Effector memory CD4-positive, alpha-beta T cell (primary cell): ENCODE measurements at places on chromosomes 7 and 10.
A peak's percentile ranks its signal among the peaks of the same experiment; 100 is the strongest.

DNA sequence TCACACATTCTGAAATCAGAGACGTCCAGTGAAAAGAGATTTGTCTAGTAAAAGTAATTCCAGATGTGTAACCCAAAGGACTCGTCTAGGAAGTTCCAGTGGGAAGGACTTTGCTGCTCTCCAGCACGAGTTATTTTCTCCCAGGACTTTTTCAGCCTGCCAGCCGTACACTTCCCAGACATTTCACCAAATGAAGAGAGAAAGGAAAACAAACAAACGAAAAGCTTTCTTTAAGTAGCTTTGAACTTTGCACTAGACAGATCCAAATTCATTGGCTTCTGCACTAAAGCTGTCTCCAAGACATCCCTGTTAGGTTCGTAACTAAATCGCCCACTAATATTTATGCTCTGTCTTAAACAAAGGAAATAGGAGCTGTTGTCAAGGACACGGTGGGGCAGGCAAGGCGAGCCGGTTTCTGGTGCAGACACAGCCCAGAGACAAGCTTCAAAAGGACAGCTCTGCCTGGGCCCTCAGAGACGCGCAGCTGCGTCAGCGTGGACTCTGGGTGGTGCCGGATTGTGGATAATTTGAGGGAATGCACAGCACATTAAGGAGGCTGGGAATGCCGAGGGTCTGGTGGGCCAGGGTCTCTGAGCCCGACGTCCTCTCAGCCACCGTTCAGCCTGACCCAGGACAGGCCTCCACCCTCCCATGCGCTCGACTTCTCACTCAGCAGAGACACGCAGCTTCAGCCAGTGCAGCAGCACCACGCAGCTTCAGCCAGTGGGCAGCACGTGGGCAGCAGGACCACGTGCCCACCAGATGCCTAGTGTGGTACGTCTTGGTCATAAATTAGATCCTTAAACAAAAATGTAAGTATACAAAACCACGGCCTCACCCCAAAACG, 64.1 kb upstream of the INSIG1 start:
- H3K27me3 ChIP-seq, result no peaks in the 10 kb centered on the region
- no peaks in the 10 kb centered on the region for H3K4me1 ChIP-seq
- no peaks in the 10 kb centered on the region for H3K36me3 ChIP-seq
- no peak overlapping the region for H3K4me3 ChIP-seq
- no peak for DNase-seq
- no peak overlapping the region for H3K27ac ChIP-seq

- H3K4me1 ChIP-seq, result no peaks in the 10 kb centered on the region
- H3K36me3 ChIP-seq, result no peaks in the 10 kb centered on the region
- no peaks in the 10 kb centered on the region for H3K27me3 ChIP-seq
These were observed 15.1 kb upstream of the NUDCD3 start for GRCh38 chr7:44505595-44505994.

GRCh38 chr7:15681186-15681585, 5.3 kb downstream of the MEOX2 start:
- no peak for DNase-seq
- no peak overlapping the region for H3K27ac ChIP-seq
- no peaks in the 10 kb centered on the region for H3K4me1 ChIP-seq
- H3K27me3 ChIP-seq, result no peaks in the 10 kb centered on the region

DNA sequence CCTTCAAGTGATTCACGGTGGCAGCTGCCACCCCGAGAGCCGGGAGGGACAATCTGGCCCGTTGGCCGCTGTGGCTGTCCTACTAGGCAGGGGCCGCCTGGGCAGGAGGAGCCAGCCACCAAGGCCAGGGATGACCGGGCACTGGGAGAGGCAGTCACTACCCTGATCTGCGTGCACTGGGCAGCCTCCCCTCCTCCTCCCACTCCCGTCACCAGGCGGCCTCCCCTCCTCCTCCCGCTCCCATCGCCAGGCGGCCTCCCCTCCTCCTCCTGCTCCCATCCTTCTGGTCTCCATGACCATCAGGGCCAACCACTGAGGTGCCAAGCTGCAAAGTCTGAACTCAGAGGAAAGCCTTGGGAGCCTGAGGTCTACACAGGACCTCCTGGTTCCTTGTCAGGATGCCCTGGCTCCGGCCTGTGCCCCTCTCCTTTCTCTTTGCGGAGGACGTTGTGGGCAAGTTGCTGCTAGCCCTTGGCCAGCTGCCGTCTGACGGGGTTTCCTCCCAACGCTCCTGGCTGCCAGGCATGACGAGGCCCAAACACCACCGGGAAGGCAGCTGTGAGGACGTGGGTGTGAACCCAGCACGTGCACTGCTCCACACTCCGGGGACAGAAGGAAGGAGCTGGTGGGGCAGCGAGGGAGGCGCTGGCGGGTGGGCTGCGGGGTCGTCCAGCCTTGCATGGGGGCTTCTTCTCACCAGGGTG, 131.1 kb downstream of the WDR37 start:
- no peaks in the 10 kb centered on the region for H3K27me3 ChIP-seq
- no peaks in the 10 kb centered on the region for H3K4me1 ChIP-seq
- no peak overlapping the region for H3K4me3 ChIP-seq
- no peak overlapping the region for H3K27ac ChIP-seq
- DNase-seq, result no peak

DNA sequence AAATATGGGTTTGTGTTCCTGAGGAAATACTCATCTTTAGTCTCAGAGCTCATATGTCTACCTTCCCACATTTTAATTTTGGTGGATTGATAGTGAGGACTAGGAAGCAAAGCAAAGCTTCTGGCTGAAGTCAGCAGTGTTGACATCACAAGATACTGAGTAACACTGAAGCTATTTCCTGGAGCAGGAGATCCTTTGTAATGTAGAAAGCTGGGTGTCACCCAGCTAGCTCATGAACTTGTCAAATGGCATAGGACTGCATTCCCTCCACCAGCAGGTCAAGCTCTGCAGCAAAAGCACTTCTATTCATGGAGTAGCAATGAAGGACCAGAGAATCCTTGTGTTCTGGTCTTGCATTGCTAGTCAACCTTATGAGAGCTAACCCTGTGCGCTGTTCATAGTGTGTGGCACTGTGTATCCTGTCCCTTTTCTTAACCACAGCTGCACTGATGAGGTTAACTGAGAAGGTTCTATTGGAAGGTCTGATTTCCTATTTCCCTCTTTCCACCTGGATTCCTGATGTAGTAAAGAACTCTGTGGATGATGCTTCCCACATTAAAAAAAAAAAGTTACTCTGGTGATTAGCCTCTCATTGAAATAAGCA, 94.8 kb upstream of the ZNF804B start:
- H3K4me1 ChIP-seq, result no peaks in the 10 kb centered on the region
- H3K4me3 ChIP-seq, result no peak overlapping the region
- H3K36me3 ChIP-seq, result no peaks in the 10 kb centered on the region

GRCh38 chr10:110864662-110865140, 7.0 kb upstream of the PDCD4 start:
- peak overlapping the region; percentile 99 for H3K27ac ChIP-seq
- H3K36me3 ChIP-seq, result no peaks in the 10 kb centered on the region
- DNase-seq, result peak; percentile 36
- H3K4me3 ChIP-seq, result peak overlapping the region; percentile 26

DNA sequence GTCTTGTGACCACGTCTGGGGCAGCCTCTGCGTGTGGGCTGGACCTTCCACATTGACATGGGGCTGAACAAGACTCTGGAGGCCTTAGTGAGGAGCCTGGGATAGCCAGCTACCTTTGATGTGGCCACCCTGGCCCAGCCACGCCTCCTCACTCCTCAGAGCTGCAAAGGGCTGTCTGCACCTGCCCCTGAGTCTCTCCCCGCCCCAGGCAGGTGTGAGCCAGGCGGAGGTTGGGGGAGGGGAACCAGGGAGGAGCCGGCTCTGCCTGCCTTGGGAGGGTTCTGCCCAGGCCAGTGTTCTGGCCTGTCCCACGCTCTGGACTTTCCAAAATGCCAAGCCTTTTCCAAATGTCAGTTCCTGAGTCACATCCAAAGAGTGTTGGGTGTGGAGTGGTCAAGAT, 72.2 kb downstream of the GTF2IRD1 start:
- no peak overlapping the region for H3K27ac ChIP-seq
- no peaks in the 10 kb centered on the region for H3K4me1 ChIP-seq
- H3K36me3 ChIP-seq, result no peaks in the 10 kb centered on the region
- DNase-seq, result no peak
- no peaks in the 10 kb centered on the region for H3K27me3 ChIP-seq

GRCh38 chr10:75532253-75532924, 101.0 kb downstream of the LRMDA start:
- H3K36me3 ChIP-seq, result no peaks in the 10 kb centered on the region
- no peak overlapping the region for H3K4me3 ChIP-seq
- H3K4me1 ChIP-seq, result no peaks in the 10 kb centered on the region
- no peaks in the 10 kb centered on the region for H3K27me3 ChIP-seq
- no peak for DNase-seq

- DNase-seq, result no peak
- no peak overlapping the region for H3K4me3 ChIP-seq
- H3K4me1 ChIP-seq, result no peaks in the 10 kb centered on the region
- no peak overlapping the region for H3K27ac ChIP-seq
- peaks cover 5% of the 10 kb centered on the region for H3K27me3 ChIP-seq
- H3K36me3 ChIP-seq, result no peaks in the 10 kb centered on the region
These were observed 2.9 kb downstream of the PKD2L1 start for GRCh38 chr10:100327007-100327717.

- H3K27ac ChIP-seq, result no peak overlapping the region
- no peaks in the 10 kb centered on the region for H3K36me3 ChIP-seq
- no peak for DNase-seq
- H3K27me3 ChIP-seq, result no peaks in the 10 kb centered on the region
- H3K4me3 ChIP-seq, result no peak overlapping the region
- H3K4me1 ChIP-seq, result no peaks in the 10 kb centered on the region
These were observed 67.3 kb downstream of the PHYHIPL start for GRCh38 chr10:59243611-59244195.

GRCh38 chr7:67019562-67020390, 23.1 kb downstream of the TYW1 start:
- H3K4me1 ChIP-seq, result no peaks in the 10 kb centered on the region
- H3K36me3 ChIP-seq, result peaks cover 39% of the 10 kb centered on the region
- DNase-seq, result no peak
- H3K27ac ChIP-seq, result no peak overlapping the region
- no peaks in the 10 kb centered on the region for H3K27me3 ChIP-seq

DNA sequence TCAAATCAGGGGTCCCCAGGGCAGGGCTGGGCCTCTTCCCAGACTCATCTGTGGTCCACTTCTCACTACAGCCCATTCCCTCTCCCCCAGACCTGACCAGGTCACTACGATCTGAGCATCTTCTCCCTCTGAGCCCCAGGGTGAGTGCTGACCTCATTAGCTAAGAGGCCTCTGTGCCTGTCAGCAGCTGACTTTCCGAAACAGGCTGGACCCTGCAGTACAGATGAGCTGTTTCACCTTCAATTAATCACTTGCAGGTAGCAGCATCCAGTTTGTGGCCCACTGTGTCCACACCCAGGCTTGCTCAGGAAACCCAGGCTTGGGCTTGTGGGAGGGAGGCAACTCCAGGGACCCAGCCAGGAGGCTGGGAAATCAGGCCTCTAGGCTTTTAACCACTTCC, 24.3 kb downstream of the SRRM3 start:
- no peaks in the 10 kb centered on the region for H3K27me3 ChIP-seq
- H3K27ac ChIP-seq, result no peak overlapping the region
- H3K4me1 ChIP-seq, result no peaks in the 10 kb centered on the region
- DNase-seq, result no peak

- no peaks in the 10 kb centered on the region for H3K4me1 ChIP-seq
- DNase-seq, result no peak
- H3K4me3 ChIP-seq, result no peak overlapping the region
- H3K36me3 ChIP-seq, result no peaks in the 10 kb centered on the region
These were observed 350.1 kb downstream of the RNLS start for GRCh38 chr10:88232983-88233543.

DNA sequence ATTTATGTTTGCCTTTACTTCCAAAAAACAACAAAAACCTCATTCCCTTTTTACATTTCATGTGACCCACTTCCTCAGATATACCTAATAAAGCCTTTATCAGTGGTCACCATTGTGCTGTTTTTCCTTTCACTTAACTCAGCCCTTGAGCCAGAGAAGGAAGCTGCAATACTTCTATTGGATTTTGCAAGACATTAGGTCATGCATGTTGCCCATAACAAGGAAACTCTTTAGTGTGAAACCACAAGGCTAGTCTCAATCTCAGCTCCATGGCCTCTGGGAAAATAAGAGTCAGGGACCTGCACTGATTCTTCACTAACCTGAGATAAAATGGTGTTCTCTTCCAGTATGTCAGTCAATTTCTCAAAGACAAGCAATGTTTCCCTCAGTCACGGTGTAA, 27.8 kb downstream of the STEAP4 start:
- no peak overlapping the region for H3K4me3 ChIP-seq
- no peaks in the 10 kb centered on the region for H3K4me1 ChIP-seq
- no peak for DNase-seq
- H3K36me3 ChIP-seq, result no peaks in the 10 kb centered on the region

DNA sequence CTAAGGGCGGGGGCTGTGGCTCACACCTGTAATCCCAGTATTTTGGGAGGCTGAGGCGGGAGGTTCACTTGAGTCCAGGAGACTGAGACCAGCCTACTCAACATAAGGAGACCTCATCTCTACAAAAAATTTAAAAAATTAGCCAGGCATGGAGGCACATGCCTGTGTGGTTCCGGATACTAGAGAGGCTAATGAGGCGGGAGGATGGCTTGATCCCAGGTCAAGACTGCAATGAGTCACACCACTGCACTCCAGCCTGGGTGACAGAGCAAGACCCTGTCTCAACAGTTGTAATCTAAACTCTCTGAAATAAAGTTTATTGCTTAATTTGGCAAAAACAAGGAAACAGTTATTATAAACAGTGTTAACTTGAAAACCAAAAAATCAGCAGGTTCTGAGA, 123.3 kb downstream of the USP6NL start:
- no peaks in the 10 kb centered on the region for H3K27me3 ChIP-seq
- no peak overlapping the region for H3K27ac ChIP-seq
- no peak for DNase-seq

GRCh38 chr10:101123085-101123814, 7.8 kb upstream of the TLX1 start:
- DNase-seq, result no peak
- H3K4me3 ChIP-seq, result peak overlapping the region; percentile 46
- peaks cover 18% of the 10 kb centered on the region for H3K4me1 ChIP-seq
- peaks cover 34% of the 10 kb centered on the region for H3K27me3 ChIP-seq

DNA sequence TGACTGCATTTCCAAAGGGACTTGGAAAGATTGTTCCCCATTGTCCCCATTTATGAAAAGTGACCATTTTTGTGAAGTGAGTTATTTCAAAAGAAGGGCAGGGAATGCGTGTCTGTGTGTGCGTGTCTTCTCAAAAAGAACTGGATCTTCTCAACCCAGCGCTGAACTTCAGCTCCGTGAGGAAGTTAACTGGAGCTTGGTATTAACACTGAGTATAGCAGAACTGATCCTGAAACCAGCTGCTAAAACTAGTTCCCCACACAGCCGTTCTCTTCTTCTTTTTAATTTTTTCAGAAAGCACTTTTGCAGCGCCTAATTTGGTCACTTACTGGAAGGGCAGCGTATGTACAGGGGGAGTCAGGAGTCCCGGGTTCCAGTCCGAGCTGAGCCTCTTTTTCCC, 45.8 kb upstream of the PLEKHA1 start:
- H3K27me3 ChIP-seq, result no peaks in the 10 kb centered on the region
- no peaks in the 10 kb centered on the region for H3K36me3 ChIP-seq
- H3K27ac ChIP-seq, result no peak overlapping the region
- no peaks in the 10 kb centered on the region for H3K4me1 ChIP-seq
